ENCODE measurements at places on chromosomes 6 and 20.

DNA sequence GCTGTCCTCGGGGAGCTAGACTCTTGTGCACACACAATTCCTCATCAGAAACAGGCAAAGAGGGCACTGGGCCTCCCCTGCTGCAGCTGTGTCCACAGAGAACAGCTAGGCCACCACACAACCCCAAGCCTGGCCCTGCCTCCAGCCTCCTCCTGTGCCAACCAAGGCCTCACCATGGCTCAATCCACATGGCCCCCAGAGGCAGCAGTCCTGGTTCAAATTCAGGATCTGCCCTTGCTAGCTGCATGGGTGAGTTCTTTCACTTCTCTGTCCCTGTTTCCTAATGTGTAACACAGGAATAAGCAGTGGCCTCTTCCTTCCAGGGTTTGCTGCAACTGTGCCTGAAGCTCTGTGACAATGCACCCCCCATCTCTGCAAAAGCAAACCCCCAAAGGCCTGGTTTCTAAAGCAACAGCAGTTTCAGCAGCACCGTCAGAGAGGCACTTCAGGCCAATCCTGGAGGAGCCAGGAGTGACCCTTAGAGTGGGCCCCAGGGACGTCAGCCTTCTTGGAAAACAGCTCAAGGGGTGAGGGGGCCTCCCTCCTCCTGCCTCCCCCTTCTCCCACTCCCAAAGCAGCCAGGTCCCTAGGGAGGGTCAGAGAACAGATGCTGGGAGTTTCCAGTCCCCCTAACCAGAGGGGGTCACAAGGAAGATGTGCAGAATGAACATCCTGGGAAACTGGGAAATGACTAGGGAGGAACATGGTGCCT is 2.2 kb downstream of the ADISSP start:
- DNase-seq = no peak

- DNase-seq = no peak
These were observed 427.9 kb downstream of the CD83 start for GRCh38 chr6:14545496-14545895.

- no peak for DNase-seq
These were observed 20.9 kb downstream of the FAM8A1 start for GRCh38 chr6:17621003-17621402.

DNA sequence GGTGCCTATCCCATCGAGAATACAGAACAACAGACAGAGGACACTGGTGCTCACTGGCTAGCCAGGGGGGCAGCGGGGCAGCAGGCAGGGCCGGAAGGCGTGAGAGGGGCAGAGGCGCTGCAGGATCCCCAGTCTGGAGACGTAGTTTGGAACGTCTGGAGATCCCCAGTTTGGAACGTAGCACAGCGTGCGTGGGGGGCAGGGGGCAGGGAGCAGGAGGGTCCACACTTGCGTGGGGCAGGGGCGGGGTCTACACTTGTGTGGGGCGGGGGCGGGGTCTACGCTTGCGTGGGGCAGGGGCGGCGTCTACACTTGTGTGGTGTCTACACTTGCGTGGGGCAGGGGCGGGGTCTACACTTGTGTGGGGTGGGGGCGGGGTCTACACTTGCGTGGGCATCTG is 107.2 kb downstream of the DACT2 start:
- no peak for DNase-seq

DNA sequence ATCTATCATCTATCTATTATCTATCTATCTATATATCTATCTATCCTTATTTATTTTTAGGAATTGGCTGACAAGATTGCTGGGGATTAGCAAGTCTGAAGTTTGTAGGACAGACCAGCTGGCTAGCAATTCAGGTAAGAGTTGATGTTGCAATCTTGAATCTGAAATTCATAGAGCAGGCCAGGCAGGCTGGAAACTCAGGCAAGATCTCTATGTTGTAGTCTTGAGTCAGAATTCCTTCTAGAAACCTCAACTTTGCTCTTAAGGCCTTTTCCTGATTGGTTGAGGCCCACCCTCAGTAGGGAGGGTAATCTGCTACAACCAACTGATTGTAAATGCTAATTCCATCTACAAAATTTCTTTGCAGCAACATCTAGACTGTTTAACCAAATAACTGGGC is 19.2 kb downstream of the MAPK13 start:
- DNase-seq = no peak
